Endothelial cell of coronary artery (primary cell): ENCODE measurements at places on chromosomes 3 and 15. TPM values are rescaled to one million over a fixed set of nuclear protein-coding genes. Genes with fewer than 3 reads are reported as not detected.

SOX14 gene
- not detected in 2 replicates for total RNA-seq

CORO2B gene
- total RNA-seq = 2.7 and 6.6 TPM in 2 replicates

EXD1 gene
- total RNA-seq = under 0.01 TPM in 1 of 2 replicates, not detected in the other

SNURF gene
- 74.3 and 82.8 TPM in 2 replicates for total RNA-seq

AQP9 gene
- not detected in 2 replicates for total RNA-seq

COL6A5 gene
- total RNA-seq = not detected in 2 replicates

SHC4 gene
- 0.09 and 0.54 TPM in 2 replicates for total RNA-seq

PPP1R14D gene
- total RNA-seq = not detected in 2 replicates

ZBTB38 gene
- total RNA-seq = 70.2 and 103 TPM in 2 replicates

NEK11 gene
- total RNA-seq = 3.0 TPM in 2 replicates

SAMD7 gene
- total RNA-seq = not detected in 2 replicates

GRAMD2A gene
- total RNA-seq = under 0.01 and 0.09 TPM in 2 replicates

CSTA gene
- total RNA-seq = 0.66 TPM in 1 of 2 replicates, not detected in the other

PTX3 gene
- 407 and 824 TPM in 2 replicates for total RNA-seq

NEIL1 gene
- 9.4 and 10.8 TPM in 2 replicates for total RNA-seq

ALDH1A2 gene
- 1.7 and 5.6 TPM in 2 replicates for total RNA-seq
